Muscle of leg (tissue), 16 donors: ENCODE measurements at places on chromosomes 3 and 15.

- no peak for DNase-seq
Measured at GRCh38 chr15:61750271-61751084, 309.8 kb downstream of the VPS13C start.

DNA sequence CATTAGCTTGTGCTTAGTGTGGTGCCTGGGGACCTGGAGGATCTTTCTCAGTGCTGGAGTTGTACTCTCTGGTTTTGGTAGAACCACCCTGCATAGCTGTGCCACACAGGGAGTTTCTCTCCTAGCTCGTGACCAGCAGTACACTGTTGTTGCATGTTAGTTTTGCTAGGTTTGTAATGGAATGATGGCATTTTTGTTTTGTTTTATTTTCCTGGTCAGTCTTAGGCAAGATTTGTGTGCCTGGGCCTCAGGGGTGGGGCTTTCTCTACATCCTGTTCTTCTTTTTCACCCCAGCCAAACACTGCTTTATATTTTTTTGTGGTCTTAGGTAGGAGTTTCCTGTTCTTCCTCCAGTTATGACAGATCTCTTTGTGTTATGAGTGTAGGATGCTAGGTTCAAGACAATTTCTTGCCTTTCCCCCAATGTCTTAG is 534.5 kb upstream of the KCNMB2 start:
- no peak for DNase-seq

DNA sequence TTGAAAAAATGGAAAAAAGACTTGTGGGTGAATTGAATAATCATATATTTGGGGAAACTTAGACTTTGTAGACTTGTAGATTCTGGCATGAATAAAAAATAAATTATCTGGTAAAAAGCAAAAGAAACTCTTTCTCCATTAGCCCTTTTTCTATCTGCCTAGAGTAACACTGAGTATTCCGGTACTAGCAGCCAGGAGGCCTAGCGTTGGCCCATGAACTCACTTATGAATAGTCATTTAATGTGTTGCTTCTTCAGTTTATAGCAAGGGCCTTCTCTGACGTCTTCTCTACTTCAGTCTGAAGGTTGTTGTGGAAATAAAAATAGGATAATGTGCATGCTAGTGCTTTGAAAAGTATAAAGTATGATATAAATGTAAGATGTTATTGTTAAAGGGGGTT is 851.2 kb upstream of the NR2F2 start:
- no peak for DNase-seq

GRCh38 chr15:39124553-39125171 is 456.2 kb upstream of the THBS1 start:
- DNase-seq: peak; percentile 81

DNA sequence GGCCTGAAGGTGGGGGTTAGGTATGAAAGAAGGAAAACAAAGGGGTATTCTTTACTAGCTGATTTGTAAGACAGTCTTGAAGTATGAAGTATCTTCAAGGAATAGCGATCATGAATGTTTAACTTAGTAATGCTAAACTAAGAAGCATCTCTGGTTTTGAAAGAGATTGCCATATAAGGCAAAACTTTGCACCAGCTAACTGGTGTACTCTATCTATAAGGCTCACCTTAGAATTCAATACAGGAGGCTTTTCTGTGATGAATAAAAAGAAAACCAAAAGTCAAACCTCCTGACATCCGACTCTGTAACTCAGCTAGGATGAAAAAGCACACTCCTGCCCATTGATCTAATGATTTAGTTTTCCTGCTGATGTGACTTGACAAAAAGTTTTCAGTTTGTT is 54.7 kb downstream of the FOXP1 start:
- no peak for DNase-seq

DNA sequence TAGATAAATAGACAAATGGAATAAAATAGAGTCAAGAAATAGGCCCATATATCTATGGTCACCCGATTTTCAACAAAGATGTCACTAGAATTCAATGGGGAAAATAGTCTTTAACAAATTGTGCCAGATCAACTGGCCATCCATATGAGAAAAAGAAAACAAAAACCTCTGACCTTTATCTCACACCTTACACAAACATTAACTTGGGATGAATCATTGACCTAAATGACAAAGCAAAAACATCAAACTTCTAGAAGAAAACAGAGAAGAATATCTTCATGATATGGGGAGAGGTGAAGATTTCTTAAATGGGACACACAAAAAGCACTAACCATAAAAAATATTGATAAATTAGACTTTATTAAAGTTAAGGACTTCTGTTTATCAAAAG is 31.9 kb downstream of the ITGA11 start:
- no peak for DNase-seq

DNA sequence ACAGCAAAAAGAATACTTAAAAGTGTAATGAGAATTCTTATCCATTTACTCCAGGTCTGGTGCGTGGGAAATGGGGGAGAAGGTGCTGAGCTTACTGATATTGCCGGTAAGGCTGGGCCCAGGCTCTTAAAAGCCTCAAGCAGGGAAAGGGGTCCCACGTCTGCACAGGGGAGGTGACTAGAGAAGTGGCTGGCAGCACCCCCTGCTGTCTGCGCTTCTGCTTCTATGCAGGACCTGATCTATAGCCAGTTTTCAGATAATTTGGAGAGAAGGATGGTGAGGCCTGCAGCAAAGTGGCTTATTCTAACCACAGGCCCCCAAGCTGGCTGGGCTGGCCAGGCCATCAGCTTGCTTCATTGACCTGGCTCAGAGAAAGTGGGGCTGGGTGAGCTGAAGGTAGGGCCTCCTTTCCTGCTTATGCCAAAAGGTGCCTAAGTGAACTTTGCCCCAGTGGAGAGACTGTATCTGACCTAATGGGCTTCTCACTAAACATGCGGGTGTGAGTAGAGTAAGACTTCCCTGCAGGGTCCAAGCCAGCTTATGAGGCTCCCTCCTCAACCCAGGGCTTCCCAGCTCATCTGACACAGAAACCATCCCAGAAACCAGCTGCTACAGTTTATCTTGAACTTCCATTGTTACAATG is 30.9 kb upstream of the ATP1B3 start:
- no peak for DNase-seq

DNA sequence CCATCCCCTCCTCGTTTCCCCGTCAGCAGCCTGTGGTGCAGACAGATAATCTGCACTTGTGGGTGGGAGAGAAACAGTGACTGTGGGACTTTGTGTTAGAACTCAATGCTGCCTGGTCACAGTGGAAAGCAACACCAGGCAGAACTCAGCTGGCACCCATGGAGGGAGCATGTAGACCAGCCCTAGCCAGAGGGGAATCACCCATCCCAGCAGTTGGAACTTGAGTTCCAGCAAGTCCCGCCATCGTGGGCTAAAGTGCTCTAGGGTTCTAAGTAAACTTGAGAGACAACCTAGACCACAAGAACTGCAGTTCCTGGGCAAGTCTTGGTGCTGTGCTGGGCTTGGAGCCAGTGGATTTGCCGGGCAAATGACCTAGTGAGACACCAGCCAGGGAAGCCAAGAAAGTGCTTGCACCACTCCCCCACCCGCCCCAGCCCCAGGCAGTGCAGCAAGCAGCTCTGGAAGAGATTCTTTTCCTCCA is 24.4 kb downstream of the ISG20 start:
- no peak for DNase-seq

GRCh38 chr15:40543631-40544294 is 21.1 kb downstream of the CCDC32 start:
- no peak for DNase-seq

- DNase-seq: no peak
Measured at GRCh38 chr15:81942157-81942556, 103.7 kb downstream of the MEX3B start.

GRCh38 chr3:136929977-136930670 is 27.7 kb upstream of the IL20RB start:
- peak; percentile 86 for DNase-seq

DNA sequence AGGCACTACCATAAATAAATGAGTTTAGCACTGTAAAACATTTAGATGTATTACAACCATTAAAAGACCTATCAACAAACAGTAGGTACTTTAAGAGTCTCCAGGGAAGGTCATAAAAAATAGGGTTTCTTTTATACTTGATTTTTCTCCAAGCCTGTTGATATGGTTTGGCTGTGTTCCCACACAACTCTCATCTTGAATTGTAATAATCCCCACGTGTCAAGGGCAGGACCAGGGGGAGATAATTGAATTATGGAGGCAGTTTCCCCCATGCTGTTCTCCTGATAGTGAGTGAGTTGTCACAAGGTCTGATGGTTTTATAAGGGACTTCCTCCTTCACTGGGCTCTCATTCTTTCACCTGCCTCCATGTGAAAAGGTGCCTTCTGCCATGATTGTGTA is 468.9 kb upstream of the UBE2E2 start:
- DNase-seq: no peak

DNA sequence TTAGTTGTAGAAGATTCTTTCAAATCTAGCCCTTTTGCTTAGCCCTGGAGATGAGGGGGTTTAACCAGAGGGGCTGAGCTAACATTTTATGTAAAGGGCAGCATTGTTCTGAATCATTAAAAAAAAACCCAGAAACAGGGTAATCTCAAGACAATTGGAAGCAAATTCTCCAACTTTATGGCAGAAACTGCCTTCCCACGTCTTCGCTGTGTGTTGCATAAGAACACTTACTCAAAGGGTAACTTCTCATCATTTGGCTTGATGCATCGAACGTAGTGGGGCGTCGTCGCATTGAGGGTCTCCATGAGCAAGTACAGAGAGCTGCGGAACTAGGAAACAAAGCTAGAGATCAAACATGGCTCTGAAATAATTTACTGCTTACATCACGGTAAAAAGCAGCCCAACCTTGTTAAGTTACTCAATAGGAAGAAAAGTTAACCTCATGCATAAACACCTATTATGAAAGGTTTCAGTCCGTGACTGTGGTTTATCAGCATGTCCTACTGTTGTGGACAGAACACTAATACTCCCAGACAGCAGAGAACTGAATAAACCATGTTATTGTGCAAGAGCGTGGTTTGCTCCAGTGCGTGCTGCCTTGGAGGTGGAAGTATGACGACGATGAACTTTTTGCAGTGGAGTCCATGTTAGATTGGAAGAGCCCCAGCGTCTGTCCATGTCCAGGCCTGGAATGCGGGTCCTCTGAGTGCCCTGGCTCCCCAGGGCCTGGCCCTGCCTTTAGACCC is 48.7 kb downstream of the MYO5C start:
- peak; percentile 19 for DNase-seq

DNA sequence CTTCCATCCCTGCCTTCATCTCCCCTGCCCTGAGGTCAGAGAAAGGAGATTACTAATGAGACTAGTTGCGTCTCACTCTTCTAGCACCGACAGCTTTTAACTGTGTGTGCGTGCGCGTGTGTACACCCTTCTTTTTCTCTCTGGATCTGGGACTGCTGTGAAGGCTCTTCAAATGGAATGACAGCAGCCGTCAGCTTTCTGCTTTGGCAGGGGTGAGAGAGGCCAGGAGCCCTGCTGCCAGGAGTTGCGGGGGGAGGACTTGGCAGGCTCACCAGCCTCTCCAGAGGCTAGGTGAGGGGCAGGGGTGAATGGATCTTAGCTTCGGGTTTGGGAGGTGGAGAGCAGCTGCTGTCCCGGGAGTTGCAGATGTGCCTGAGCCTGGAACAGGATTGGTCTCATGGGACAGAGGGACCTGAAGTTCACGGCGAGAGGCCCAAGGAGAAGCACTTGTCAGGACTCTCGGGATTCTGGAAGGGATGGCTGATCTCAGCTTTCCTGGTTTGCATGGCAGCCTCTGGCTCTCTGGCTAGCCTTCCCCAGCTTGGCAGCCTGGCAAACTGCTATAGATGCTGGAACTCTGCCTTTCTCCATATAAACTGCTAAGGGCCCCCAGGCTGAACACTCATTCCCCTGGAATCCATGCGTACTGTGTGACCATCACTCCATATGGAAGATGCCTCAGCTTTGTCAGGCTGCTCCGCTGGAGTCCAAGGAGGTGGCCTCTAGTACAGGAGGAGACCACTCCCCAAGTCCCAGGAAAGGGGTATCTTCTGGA is 16.6 kb downstream of the TEX264 start:
- DNase-seq: no peak

DNA sequence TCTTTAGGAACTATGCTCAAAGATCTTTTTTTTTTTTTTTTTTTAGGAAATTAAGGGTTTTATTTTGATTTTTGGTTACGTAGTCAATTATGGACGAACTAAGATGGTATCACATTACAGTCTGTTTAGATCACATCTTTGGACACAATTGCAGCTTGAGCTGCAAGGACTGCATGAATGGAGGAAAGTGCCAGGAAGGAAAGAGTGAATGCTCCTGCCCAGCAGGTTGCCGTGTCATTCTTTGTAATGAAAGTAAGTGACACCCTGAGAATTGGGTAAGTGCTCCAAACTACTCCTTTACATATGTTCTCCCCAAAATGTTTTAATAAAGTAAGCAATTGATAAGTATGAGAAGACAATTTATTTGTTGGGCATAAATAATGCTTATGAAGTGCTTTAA is 716.5 kb upstream of the GOLIM4 start:
- DNase-seq: no peak

GRCh38 chr3:193589129-193589528 is 3.9 kb upstream of the OPA1 start:
- DNase-seq: no peak

GRCh38 chr3:93746-94145 is 102.8 kb upstream of the CHL1 start:
- no peak for DNase-seq

GRCh38 chr3:146468671-146469149 is 651 bp downstream of the PLSCR2 start:
- DNase-seq: peak; percentile 39

GRCh38 chr3:69090021-69090420 is 5.3 kb downstream of the ARL6IP5 start:
- no peak for DNase-seq

DNA sequence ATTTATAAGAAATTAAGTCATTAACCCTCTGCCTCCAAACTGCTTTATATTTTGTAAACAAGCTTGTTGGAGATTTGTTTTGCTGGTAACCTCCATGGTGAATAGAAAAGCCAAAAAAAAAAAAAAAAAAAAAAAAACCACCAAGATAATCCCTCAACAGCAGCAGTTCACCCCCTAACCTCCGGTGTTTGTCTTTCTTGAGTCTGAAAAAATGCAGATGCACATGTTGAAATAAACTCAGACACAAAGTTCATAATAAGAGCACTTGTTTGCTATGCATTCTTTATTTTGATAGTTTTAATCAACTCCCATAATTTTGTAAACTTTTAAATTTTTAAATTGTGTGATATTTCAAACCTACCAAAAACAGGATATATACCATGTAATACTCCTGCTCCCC is 1.8 kb upstream of the PLCH1 start:
- no peak for DNase-seq

DNA sequence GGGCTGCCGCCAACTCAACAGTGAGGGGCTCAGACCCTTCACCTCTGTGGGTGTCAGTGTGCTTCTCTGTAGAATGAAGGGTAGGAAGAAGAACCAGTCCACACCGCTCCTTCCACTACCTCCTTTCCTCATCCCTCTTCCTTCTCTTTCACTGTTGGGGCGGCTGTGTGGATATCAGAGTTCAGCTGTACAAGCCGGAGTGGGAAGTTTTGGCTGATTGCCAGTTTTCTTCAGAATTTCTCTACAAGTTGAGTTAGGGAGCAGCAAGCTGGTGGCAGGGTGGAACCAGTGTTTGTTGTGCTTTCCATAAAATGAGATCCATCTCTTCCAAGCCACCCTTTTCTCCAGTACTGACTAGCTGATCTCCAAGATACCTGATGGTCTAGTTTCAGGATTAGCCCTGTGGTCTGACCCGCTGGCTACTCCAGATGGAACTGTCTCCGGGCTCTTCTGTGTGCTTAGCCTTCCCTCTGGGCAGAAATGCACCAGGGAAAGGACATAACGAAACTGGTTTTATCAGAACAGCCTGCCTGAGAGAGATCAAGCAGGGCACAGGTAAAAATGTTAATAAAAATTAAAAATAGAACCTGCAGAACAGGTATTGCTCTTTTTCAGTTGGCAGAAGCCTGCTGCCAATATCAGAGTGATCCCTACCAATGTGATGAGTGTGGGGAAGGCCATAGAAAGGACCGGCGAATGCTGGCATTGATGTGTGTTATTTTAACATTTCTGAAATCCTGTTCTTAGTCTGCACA is 169.9 kb upstream of the TSC22D2 start:
- DNase-seq: peak; percentile 60
